ENCODE measurements at places on chromosomes 2 and 18. TPM values are rescaled to one million over a fixed set of nuclear protein-coding genes. Genes with fewer than 3 reads are reported as not detected.

RGPD3 gene
- 1.1 TPM for total RNA-seq

GRCh38 chr2:191740016-191740419 is 62.1 kb downstream of the NABP1 start:
- H3K27ac ChIP-seq, result no peak overlapping the region
- DNase-seq, result no peak
- H3K4me3 ChIP-seq, result no peak overlapping the region
- no peaks in the 10 kb centered on the region for H3K27me3 ChIP-seq

- peak; percentile 74 for DNase-seq
- H3K4me3 ChIP-seq, result peak overlapping the region; percentile 19
- peak overlapping the region; percentile 86 for H3K27ac ChIP-seq
Measured at GRCh38 chr2:128306081-128306930, 12.4 kb downstream of the HS6ST1 start.

DNA sequence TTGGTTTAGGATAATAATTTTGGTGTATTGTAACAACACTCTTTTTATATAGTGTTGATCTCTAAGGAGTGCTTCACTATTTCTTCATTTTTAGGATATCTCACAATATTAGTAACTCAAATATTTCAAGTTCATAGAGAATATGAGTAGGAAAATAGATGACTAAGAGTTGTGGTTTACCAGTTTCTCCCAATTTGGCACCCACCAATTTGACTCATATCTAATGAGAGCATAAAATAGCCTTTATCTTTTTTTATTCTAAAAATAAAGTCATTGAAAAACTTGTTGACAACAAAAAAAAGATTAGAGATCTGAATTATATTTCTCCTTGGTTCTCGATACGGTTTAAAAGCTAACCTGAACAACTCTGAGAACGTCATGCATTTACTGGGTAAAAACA is 204.0 kb downstream of the PARD3B start:
- H3K4me3 ChIP-seq, result no peak overlapping the region
- H3K36me3 ChIP-seq, result no peaks in the 10 kb centered on the region
- no peak overlapping the region for H3K27ac ChIP-seq
- DNase-seq, result no peak

GRCh38 chr18:32511147-32511546 is 40.5 kb upstream of the GAREM1 start:
- no peak overlapping the region for H3K27ac ChIP-seq
- no peaks in the 10 kb centered on the region for H3K4me1 ChIP-seq
- no peaks in the 10 kb centered on the region for H3K36me3 ChIP-seq
- DNase-seq, result no peak
- H3K4me3 ChIP-seq, result no peak overlapping the region

DNA sequence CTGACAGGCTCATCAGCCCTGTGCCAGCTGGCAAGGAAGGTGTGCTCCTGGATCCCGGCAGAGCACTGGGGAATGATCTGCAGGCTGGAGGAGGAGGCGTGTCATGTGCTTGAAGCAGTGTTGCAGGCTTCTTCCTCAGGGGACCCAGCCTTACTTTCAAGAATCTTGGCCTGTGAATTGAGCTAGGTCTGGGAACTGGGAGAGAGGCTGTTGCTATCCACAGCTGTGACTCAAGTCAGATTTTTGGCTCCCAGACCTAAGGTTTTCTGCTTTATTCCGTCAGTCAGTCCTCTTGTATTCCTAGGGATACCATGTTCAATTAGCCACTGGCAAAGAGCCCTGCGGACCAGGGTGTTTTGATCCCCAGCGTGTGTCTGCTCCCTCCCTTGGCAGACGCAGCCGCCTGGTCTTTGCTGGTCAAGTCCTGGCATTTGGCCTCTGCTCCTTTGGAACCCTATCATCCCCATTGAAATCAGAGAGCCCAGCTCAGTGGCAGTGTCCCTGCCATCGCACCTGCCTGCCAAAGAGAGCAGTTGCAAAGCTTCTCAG is 32.4 kb downstream of the ASB1 start:
- no peak overlapping the region for H3K4me3 ChIP-seq
- H3K27ac ChIP-seq, result no peak overlapping the region
- no peaks in the 10 kb centered on the region for H3K27me3 ChIP-seq
- no peaks in the 10 kb centered on the region for H3K36me3 ChIP-seq
- peaks cover 19% of the 10 kb centered on the region for H3K4me1 ChIP-seq

GRCh38 chr2:199228887-199229819 is 228.6 kb downstream of the SATB2 start:
- no peaks in the 10 kb centered on the region for H3K36me3 ChIP-seq
- no peak overlapping the region for H3K4me3 ChIP-seq
- DNase-seq, result no peak

DNA sequence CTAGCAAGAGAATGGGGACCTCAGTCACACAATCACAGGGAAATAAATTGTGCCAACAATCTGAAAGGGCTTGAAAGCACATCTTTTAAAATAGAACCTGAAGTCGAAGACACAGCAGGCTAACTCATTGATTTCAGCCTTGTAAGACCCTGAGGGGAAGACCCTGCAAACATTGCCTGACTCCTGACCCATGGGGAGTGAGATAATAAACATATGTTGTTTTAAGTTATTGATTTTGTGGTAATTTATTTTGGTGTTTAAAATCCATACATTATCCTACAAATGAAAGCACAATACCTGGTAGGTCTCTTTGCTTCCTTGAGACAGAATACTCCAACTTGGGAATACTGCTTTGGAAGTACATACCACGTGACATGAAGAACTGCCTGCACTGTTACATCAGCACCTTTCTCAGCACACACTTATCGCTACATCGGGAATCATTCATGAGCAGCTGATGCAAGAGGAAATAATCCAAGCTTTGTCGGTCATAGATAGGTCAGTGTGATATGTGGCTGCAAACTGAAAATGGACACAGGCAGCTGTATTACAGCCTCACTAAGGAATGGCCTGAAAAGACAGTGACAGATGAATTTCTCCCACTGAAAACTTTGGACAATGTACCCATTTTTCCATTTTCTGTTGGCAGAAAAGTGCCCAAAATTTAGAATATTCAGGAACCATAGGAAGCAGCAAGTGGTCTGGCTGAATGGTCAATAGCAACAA is 494.5 kb upstream of the MAP2 start:
- no peak overlapping the region for H3K27ac ChIP-seq
- DNase-seq, result no peak
- no peaks in the 10 kb centered on the region for H3K36me3 ChIP-seq
- no peaks in the 10 kb centered on the region for H3K4me1 ChIP-seq
- no peaks in the 10 kb centered on the region for H3K27me3 ChIP-seq
- H3K4me3 ChIP-seq, result no peak overlapping the region
